CD4-positive, alpha-beta T cell treated with Interleukin-17A for 4 hours (primary cell): ENCODE measurements at places on chromosomes 16 and 17.
A peak's percentile ranks its signal among the peaks of the same experiment; 100 is the strongest.

- no peak for DNase-seq
Measured at GRCh38 chr17:74568106-74568873, 981 bp upstream of the CD300H start.

DNA sequence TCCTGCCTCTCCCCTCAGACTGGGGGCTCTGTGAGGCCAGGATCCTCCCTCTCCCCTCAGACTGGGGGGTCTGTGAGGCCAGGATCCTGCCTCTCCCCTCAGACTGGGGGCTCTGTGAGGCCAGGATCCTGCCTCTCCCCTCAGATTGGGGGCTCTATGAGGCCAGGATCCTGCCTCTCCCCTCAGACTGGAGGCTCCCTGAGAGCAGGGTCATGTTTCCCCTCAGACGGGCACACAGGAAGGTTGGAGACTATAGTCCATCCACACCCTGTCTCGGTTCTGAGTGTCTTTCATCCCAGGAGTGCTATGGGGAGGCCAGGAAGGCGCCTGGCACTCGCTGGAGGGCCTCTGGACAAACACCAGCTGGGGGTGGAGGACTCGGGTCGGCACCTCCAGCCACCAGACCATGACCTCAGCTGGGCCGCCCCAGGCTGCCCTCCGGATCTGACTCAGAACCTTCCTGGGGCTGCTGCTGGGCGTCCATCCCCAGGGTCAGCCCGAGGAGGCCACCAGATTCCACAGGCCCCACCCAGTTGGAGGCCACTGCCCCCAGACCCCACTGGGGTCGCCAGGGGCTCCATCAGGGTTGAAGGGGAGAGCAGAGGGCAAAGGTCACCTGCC lies 21.9 kb upstream of the DLX4 start:
- DNase-seq: no peak

GRCh38 chr17:57999496-58000017 lies 7.5 kb downstream of the SRSF1 start:
- no peak for DNase-seq

GRCh38 chr16:83854420-83854819 lies 44.5 kb upstream of the MLYCD start:
- no peak for DNase-seq

DNA sequence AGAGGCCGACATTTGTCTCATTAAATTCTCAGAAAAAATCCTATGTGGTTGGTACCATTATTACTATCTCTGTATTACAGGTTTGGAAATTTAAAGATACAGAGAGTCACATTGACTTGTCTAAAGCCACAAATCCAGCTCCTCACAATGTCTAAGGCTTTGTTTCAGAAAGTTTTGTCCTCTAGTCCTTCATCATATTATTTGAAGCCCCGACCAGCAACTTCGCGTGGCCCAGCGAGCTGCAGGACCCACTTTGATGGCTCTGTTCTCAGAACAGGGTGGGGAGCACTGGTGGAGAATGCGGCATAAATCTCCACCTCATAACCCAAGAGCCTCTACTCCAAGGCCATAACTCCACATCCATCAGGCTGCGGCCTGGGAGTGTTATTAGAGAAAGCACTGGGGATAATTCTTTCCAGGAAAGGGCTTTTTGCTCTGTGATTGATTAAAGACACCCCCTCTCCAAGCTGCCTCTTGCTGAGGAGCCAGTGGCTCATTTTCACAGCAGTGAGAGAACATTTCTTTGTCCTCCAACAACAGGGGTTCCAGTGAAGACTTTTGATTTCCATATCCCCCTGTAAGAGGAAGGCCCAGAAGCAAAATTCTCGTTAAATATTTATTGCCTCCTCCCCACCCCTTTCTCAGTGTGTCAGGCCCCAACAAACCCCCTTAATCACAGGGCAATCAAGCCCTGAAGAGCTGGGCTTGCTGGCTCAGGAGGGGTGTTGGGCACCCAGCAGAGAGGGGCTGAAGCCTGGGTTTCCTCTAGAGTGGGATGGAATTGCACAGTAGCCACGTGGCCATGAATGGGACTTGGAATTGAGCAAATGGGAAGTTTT lies 113.7 kb upstream of the CDH11 start:
- DNase-seq: no peak

- no peak for DNase-seq
Measured at GRCh38 chr16:27762441-27762840, 212.5 kb downstream of the KATNIP start.

GRCh38 chr16:28986492-28986891 lies 1.6 kb downstream of the LAT start:
- DNase-seq: peak; percentile 56

- no peak for DNase-seq
Measured at GRCh38 chr16:55656691-55657092, 904 bp downstream of the SLC6A2 start.

DNA sequence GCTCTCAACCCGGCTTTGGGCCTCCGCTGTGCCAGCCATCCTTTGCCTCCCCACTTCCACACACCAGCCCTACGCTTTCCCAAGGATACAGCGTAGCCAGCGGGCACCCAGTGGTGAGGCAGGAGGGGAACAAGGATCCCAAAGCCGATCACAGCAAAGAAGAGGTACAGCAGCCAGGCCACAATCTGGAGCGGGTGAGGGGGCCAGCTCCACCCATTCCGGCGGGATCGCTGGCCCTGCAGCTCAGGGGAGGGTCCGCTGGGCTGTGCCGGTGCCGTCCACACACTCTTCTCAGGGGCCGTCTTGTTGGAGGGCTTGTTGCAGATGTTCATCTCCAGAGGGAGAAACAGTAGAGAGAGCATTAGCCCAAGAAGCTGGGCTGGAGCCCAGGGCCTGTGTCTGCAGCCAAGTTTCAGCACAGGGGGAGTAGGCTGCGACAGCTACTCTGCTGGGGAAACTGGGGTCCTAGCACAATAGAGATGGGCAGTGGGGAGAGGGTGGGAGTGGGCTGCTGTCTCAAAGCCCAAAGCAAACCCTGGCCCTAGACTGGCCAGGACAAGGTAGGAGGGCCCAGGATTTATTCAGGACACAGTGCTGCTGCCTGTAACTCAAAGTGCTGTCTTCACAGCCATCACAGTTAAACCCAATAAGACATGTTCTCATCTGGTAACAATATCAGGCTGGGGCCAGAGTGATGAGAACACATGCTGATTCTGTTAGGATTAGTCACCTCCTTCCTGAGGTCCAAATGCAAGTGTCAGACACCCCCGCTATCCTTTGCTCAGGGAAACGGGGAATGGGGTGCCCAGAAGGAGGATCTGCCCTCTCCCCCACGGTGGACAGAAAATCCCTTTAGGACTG lies 9.9 kb downstream of the ZDHHC1 start:
- DNase-seq: no peak

DNA sequence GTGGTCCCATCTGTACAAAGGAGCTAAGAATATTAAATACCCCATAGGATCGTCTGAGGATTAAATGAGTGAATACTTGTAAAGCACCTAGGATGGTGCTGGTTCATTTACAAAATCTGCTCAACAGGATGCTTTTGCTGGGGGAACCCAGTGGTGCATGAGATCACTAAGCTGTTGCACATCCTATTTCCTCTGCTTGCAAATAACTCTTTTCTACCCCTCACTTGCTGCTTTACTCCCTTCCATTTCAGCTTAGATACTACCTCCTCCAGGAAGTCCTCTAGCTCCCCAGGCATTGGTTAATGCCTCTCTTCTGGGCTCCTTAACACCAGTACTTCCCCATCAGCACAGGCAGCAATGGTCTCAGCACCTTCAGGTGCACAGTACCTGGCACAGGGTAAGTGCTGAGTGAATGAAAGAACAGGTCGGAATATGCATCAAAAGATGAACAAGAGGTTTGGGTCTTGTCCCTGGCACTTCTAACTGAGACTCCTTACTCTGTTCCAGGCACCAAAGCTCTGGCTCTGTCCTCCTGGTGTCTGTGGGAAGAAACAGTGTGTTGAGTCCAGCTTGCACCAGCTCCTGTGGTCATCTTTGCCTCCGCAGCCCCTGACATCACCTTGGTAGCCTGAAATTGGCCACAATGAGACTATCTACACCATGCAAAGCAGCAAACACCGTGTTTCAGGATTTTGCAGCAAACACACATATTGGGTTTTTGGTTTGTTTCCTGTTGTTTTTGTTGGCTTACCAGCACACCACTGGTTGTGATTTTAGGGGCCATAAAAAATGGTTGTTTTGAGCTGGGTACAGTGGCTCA lies 24.1 kb upstream of the IL21R start:
- peak; percentile 52 for DNase-seq

GRCh38 chr17:60442271-60443173 lies 20.2 kb downstream of the CHCT1 start:
- DNase-seq: no peak

DNA sequence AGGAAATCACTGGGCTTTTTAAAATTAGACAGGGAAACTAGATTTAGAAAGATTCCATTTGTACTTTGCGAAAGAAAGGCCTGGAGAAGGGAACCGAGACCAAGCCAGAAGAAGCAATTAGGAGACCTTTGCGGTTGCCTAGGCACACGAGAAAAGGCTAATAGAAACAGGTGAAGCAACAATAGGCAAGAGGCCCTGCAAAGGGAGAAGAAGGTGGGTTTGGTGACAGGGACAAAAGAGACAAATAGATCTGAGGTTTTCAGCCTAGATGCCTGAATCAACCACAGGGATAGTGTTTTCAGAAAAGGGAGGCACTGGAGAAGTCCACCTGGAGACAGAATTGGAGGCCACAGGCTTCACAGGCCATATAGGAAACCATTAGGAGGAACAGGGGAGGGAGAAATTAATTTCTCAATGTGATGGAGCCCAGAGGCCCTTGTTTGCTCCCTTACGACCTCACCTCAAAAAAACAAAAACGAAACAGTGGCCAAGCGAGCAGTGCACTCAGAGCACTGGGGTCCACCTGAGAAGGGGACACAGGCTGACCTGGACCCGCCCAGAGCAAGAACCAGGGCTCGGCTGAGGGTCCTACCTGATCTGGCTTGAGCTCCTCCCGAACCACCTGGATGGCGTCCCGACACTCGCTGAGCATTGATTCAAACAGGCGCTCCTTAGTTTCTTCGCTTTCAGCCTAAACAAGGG lies 22.3 kb downstream of the SRP68 start:
- DNase-seq: no peak

DNA sequence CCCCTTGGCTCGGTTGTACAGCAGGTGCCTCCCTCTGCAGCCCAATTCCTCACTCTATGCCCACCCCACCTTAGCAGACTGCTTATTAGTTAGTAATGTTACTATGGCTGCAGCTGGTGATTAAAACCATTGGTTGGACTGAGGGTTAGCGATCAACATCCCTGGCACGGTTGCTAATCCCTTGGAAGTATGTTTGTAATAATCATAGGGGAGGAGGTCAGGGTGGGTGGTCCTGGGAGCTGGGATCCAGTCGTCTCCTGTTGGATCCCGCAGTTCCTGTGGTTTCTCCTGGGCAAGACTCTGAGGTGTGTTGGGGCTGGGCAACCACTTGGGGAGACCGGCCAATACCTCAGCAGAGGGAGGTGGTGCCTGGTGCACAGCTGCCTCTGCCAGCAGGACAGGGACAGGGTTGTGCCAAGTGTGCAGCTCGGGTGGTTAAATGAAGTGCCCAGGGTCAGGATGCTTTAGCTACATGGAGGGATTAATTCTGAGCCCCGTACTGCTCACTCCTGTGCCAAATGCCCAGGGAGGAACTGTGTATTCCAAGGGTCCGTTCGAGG lies 38.0 kb downstream of the FZD2 start:
- DNase-seq: no peak

DNA sequence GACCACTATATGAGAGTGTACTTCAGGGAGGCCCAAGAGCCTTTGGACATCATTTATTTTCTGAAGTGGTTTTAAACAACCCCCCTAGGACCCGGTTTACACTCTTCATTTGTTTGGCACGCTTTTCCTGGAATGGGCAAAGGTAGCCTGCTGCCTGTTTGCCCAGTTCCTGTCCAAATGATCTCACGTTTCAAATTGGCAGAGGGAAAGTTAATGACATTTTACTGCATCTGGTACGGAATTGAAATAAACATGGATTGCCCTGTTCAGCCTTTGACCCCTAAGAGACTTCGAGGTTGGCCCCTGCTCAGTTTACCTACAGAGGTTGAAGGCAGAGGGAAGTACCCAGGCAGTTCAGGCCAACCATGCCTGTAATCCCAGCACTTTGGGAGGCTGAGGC lies 5.8 kb upstream of the RPRML start:
- DNase-seq: no peak

GRCh38 chr16:1096169-1097082 lies at the start of gene C1QTNF8:
C1QTNF8 (minus strand) TSS chr16:1096244; CDS start chr16:1094922, 1,322 bp downstream.
- no peak for DNase-seq

GRCh38 chr17:45895304-45895968 lies 1.1 kb downstream of the MAPT start:
- peak; percentile 33 for DNase-seq

- no peak for DNase-seq
Measured at GRCh38 chr16:65700596-65700995, 578.7 kb upstream of the CDH11 start.

GRCh38 chr17:70564006-70564620 lies 394.8 kb downstream of the KCNJ2 start:
- DNase-seq: no peak

- no peak for DNase-seq
Measured at GRCh38 chr17:77320485-77321256, 179.9 kb downstream of the SEC14L1 start.

DNA sequence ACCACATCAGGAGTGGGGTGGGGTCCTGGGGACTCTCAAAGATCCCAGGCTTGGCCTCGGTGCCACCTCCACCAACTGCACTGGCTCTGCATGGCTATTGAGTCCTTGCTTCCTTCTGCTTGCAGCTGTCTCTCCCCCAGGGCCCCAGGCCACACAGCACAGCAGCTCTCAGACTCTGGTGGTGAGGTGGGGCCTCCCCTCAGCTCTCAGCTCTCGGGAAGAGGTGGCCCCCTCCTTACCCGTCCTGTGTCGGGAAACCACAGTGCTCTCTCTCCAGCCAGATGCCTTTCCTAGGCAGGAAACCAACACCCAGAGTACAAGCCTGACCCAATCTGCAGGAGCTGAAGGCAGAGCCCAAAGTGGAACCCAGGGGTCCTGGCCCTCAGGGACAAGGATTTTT lies 18.5 kb downstream of the SRCIN1 start:
- no peak for DNase-seq

DNA sequence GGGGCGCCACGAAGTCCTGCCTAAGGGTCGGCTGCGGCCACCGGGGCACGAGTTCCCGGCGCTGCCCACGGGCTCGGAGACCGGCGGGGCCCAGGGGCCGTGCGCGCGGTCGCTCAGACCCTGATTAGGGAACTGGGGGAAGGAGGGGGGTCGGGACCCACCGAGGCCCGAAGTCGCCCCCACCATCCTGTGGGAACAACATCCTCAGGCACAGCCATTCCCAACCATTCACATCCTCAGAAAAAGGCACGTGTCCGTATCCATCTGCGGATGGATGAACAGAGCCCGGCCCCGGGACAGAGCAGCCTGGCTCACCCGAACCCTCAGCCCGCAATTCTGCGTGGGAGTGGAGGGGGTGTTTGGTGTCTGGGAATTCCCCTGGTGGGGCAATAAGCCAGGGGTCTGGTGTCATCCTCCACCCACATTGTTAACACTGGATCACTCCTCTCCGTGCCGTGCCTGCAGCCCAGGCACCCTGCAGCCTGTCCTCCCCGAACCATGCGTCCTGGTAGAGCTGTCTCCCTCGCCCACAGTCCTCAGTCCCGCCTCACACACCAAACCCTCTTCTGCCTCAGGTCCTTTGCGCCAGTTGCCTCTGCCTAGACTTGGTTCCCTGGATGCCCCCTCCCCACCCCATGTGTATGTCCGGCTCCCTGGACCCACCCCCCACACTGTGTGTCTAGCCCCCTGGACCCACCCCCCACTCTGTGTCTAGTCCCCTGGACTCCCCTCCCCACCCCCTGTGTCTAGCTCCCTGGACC lies 789 bp upstream of the CCDC57 start:
- no peak for DNase-seq

- DNase-seq: no peak
Measured at GRCh38 chr17:76871668-76872067, 3.5 kb downstream of the MGAT5B start.
